PC-3 (cell line): ENCODE measurements at places on chromosomes 16 and 17. TPM values are rescaled to one million over a fixed set of nuclear protein-coding genes. Genes with fewer than 3 reads are reported as not detected.

GRCh38 chr17:58316260-58316960, 12.2 kb downstream of the TSPOAP1 start:
- peaks cover 17% of the 10 kb centered on the region for H3K4me1 ChIP-seq
- DNase-seq: no peak
- H3K27ac ChIP-seq: no peak overlapping the region
- H3K36me3 ChIP-seq: no peaks in the 10 kb centered on the region

DNA sequence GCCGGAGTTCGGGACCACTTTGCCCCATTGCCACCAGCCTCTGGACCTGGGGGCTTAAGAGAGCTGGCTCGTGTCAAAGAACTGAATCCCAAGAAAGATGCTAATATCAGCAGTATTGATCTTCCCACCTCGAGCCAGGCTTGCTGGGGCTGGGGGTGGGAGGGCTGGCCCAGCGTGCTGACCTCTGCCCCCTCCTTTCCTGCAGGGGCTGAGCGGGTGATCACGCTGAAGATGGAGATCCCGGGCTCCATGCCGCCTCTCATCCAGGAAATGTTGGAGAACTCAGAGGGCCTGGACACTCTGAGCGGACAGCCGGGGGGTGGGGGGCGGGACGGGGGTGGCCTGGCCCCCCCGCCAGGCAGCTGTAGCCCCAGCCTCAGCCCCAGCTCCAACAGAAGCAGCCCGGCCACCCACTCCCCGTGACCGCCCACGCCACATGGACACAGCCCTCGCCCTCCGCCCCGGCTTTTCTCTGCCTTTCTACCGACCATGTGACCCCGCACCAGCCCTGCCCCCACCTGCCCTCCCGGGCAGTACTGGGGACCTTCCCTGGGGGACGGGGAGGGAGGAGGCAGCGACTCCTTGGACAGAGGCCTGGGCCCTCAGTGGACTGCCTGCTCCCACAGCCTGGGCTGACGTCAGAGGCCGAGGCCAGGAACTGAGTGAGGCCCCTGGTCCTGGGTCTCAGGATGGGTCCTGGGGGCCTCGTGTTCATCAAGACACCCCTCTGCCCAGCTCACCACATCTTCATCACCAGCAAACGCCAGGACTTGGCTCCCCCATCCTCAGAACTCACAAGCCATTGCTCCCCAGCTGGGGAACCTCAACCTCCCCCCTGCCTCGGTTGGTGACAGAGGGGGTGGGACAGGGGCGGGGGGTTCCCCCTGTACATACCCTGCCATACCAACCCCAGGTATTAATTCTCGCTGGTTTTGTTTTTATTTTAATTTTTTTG, 8.5 kb downstream of the GJD3 start:
- DNase-seq: no peak
- H3K36me3 ChIP-seq: peaks cover 2% of the 10 kb centered on the region; the same call in 1 of the 2 replicates
- no peaks in the 10 kb centered on the region for H3K4me1 ChIP-seq

DNA sequence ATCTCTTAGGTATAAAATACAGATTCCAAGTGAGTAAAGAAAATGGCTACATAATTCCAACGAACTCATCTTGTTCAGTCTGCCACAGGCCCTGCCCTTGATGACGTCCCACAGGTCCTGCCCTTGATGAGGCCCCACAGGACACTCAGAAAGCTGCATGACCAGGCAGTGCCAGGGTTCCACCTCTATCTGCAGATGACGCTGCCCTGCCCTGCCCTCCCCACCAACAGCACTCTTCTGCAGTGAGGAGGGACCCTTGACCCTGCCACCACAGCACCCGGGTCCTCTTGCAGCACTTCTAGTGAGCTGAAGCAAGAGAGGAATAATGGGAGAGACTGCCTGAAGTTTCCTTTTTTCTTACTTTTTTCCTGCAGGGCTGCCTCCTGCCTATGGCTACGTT, 118.4 kb downstream of the VPS53 start:
- H3K36me3 ChIP-seq: peaks cover 8% of the 10 kb centered on the region; the same call in 1 of the 2 replicates
- 0 out of 2 replicates have a peak, but pooled peaks cover 6% of the 10 kb centered on the region for H3K4me1 ChIP-seq
- no peak for DNase-seq
- H3K27ac ChIP-seq: no peak overlapping the region
- H3K4me3 ChIP-seq: no peak overlapping the region

DNA sequence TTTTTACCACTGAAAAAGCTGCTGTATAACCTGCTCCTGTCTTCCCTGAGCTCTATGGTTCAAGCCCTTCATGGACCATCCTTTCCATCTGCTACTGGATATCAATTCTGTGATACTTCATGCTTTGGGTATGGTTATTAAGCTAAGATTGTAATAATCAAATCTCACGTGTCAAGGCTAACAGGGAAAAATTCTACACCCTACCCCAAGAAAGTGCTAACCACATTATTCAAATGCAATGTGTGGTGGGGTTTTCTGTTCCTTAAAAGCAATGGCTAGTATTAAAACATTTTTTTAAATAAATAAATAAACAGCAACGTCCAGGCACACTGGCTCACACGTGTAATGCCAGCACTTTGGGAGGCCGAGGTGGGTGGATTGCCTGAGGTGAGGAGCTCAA, 65.9 kb downstream of the SPAG9 start:
- no peaks in the 10 kb centered on the region for H3K27me3 ChIP-seq
- H3K4me3 ChIP-seq: no peak overlapping the region
- no peaks in the 10 kb centered on the region; the same call in 1 of the 2 replicates for H3K36me3 ChIP-seq
- no peak overlapping the region for H3K27ac ChIP-seq
- H3K4me1 ChIP-seq: peaks cover 26% of the 10 kb centered on the region
- DNase-seq: no peak

- no peak overlapping the region for H3K4me3 ChIP-seq
- no peaks in the 10 kb centered on the region for H3K27me3 ChIP-seq
- no peak overlapping the region for H3K27ac ChIP-seq
- no peak for DNase-seq
These were observed 219.9 kb downstream of the CHD9NB start for GRCh38 chr16:52832771-52833170.

CIBAR2 gene
- total RNA-seq: not detected in 2 replicates

PLEKHH3 gene
- 20.1 and 27.8 TPM in 2 replicates for total RNA-seq

EFNB3 gene
- total RNA-seq: 4.9 and 7.7 TPM in 2 replicates

BCAR1 gene
- 49.3 and 68.0 TPM in 2 replicates for total RNA-seq

TEX14 gene
- 0.12 and 0.29 TPM in 2 replicates for total RNA-seq
